Tibial artery (tissue), 4 donors: ENCODE measurements at places on chromosomes 1 and 21.
A peak's percentile ranks its signal among the peaks of the same experiment; 100 is the strongest.

- no peak for DNase-seq
Measured at GRCh38 chr1:179151908-179152682, 70.2 kb downstream of the TOR3A start.

DNA sequence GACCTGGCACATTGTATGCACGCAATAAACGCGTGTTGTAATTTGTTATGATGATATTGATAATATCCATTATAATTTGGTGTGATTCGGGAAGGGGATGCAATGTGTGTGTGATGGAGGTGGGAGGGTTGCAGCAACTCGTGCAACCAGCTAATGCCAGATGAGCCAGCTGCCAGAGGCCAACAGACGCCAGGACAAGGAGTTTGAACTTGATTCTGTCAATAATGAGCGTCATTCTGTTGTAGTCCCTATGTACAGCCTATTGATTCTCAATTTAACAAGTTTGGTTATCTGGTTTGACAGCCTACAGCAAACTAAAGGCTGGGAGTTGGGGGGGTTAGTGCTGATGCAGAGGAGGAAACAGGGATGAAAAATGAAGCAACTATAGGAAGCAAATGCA lies 35.5 kb downstream of the TIAM1 start:
- DNase-seq: no peak

DNA sequence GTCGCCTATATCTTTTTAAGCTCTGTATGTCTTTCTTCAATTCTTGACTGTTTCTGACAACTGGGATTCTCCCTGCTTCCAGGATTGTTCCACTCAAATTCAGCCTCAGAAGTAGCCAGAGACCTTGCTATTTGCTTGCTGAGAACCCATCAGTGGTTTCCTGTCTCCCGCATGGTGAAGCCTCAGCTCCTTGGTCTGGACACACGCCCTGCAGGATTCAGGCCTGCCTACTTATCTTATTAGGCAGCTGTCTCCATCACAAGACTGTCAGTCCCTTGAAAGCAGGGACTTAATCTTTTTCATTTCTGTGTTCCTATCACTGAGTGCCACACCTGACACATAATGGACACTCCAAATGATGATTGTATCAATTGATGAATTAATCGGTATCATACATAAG lies 175.3 kb downstream of the PLPP3 start:
- no peak for DNase-seq

- peak; percentile 80 for DNase-seq
Measured at GRCh38 chr1:27726173-27727044, 648 bp downstream of the FAM76A start.

GRCh38 chr1:218585511-218586184 lies 240.5 kb downstream of the TGFB2 start:
- DNase-seq: no peak

GRCh38 chr1:190602325-190602724 lies 124.7 kb upstream of the BRINP3 start:
- no peak for DNase-seq

DNA sequence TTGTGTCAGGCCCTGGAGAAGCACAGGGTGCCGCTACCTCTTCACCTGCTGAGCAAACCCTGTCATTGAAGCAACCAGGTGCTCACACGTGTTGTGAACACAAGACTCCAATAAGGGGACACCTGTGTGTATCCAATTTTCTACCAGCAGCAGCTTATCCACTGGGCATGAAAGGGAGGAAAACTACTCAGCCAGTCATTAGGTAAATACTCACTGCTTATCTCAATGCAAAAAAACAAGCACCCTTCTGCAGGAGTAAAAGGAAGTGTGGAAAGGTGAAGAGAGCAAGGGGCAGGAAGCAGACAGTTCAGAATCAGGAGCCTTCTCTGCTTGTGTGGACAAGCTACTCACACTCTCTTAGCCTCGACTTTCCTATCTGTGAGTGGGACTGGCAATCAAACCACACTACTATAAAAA lies 148.9 kb downstream of the ETS2 start:
- DNase-seq: no peak

DNA sequence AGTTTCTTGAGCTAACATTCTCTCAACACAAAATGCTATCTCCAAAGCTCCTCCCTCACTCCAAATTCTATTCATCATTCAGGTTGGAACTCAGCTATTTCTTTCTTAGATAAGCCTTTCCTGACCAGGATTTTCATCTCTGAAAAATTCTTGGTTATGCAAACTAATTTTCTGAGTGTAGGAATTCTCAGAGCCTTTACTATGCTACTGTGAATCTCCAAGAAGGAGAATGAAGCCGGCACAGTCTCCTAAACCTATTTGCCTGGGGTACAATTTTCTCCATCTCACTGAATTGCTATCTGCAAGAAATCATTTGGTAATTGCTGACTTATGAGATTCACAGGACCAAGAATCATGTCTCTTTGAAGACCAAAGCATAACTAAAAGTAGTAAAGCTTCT lies 325.9 kb upstream of the ESRRG start:
- no peak for DNase-seq

GRCh38 chr1:159201642-159202041 lies 3.0 kb upstream of the ACKR1 start:
- DNase-seq: no peak

DNA sequence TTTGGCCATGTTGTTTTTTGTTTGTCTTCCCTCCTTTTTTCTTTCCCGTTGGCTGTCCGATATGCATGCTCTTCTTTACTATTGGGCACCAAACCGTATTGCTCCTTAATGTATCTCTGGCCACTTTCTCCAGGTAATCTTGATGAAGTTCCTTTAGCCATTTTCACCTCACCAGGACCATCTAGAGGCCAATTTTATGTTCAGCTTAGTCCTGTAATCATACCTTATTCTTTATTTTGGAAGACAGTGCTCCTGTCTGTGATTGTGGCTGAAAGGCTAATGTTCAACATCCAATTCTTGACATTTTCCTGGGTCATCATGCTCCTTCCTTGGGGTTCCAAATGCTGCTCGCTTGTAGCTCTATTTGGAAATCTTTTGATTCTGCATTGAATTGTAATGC lies 169.5 kb downstream of the S1PR1 start:
- DNase-seq: no peak

DNA sequence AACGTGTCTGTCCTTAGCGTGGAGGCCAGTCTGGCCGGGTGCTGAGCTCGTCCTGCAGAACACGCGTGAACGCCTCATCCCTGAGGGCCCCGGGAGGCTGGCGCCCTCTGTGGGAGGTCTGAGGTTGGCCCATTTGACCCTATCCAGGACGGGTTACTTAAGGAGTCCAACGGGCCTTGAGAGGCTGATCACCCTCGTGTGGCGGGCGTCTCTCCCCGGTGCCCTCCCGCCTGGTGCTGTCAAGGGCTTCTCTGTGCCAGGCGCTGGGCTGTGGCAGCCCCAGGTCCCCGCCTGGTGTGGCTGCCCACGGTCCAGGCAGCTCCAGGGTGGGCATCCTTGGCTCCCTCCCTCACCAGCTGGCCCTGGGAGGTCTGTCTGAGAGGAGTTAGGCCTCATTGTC lies 9.7 kb downstream of the SKI start:
- DNase-seq: no peak

DNA sequence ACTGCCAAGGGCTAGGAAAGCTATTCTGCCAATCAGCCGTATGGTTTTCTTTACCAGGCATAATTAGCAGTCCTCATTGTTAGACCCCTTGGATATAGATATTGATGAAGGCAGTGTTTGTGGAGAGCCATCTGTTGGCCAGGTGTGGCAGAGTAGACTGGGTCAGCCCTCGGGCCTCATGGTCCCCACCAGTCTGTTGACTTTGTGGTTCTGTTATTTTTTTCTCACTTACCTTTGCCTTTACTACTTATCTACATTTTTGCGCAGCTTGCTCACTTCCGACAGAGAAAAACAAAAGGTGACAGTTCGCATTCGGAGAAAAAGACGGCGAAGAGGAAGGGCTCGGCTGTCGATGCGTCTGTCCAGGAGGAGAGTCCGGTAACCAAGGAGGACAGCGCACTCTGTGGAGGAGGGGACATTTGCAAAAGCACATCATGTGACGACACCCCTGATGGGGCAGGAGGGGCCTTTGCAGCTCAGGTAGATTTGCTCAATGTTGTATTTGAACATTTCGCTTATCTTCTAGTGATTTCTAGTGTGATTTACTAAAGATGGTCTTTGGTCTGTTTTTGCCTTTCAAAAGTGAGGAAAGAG lies 2.3 kb downstream of the PCNT start:
- no peak for DNase-seq

DNA sequence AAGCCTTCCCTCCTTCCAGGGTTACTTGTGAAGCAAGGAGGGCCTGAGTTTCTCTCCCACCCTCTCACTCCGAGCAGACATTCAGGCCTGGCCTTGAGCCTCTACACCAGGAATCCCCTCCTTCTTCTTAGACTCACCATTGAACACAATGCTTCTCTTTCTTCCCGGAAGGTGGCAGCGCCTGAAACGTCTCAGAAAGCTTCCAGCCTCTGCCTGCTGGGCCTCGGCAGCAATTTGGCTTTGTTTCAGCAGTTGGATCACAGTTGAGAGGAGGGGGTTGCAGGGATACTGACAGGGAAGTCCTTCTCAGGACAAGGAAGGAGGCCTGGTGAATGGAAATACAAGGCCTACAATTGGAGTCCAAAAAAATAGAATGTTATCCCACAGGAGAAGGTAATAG lies 6.3 kb downstream of the CLDN8 start:
- no peak for DNase-seq

DNA sequence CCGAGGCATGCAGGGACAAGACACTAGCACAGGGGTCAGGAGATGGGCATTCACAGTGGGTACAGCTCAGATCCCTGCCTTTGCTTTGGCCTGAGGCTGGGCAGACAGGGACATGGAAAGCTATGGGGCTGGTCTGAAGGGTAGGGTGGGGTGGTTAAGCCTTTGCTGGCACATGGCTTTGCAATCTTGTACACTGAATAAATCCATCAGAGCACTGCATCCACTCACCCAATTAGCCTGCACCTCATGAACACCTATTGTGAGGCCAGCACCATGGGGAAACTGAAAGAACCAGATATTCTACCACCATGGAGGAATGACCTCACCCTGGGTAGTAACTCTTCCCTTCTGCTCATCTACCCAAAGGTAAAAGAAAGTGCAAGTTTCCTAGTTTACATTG lies 199.6 kb upstream of the LMO4 start:
- DNase-seq: no peak

GRCh38 chr1:209094384-209094783 lies 489.1 kb upstream of the CAMK1G start:
- no peak for DNase-seq

GRCh38 chr21:44694776-44695175 lies 2.2 kb upstream of the KRTAP10-12 start:
- no peak for DNase-seq

- DNase-seq: peak; percentile 52
Measured at GRCh38 chr1:181061891-181062835, 26.3 kb upstream of the IER5 start.

GRCh38 chr1:26862781-26863684 lies at the start of gene SFN:
TSS of gene SFN (plus strand) at chr1:26863149. CDS start at chr1:26863213, 64 bp downstream.
- DNase-seq: no peak
